ENCODE measurements at places on chromosomes 2 and 18. TPM values are rescaled to one million over a fixed set of nuclear protein-coding genes. Genes with fewer than 3 reads are reported as not detected.

The DLX2 gene
- total RNA-seq: 4.2 TPM

DNA sequence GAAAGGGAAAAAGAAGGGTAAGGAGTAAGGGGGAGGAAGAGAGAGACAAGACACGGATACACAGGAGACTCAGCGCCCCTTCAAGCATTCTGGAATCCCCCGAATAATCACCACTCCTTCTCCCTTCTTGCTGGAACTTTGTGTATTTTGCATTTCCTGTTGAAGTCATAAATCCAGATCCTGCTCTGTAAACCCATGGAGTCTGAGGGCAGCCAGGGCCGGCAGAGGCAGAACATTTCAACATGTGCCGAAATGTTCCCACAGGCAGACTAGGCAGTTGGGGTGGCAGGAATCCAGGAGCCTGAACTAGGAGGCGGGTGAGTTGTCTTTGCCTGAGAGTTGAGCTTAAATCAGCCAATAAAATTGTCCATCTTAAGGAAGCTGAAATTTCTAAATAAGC, 193.1 kb downstream of the SH3RF3 start:
- peak; percentile 92 for DNase-seq

GRCh38 chr2:71609958-71610357, 156.6 kb downstream of the DYSF start:
- peak; percentile 53 for DNase-seq

DNA sequence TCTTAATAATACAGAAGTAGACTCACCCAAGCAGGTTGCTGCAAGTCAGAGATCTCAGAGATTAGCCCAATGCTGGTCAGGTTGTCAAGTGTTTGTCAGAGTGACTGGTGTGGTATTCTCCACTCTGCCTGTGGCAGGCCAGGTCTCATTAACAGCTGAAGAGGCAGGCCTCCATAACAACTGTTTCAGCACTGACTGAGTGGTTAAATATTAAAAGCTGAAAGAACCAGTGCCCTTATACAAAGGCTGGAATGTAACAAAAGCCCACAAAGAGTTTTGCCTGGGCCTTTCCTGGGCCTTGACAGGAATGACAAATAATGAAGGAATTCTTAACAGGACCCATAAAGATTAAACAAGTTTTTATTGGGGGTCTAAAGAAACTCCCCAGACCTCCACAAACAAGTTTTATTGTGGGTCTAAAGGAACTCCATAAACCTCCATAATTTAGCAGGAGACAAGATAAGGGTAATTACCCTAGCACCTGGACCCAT, 26.8 kb downstream of the SULT1C2 start:
- peak; percentile 48 for DNase-seq

The OR6B2 gene
- not detected for total RNA-seq

GRCh38 chr2:69549421-69549820, 94.1 kb downstream of the AAK1 start:
- DNase-seq: peak; percentile 64

GRCh38 chr2:196959281-196959680, 32.8 kb upstream of the PGAP1 start:
- no peak for DNase-seq
